AG08396 (cell line): ENCODE measurements at places on chromosomes 13 and 19.

DNA sequence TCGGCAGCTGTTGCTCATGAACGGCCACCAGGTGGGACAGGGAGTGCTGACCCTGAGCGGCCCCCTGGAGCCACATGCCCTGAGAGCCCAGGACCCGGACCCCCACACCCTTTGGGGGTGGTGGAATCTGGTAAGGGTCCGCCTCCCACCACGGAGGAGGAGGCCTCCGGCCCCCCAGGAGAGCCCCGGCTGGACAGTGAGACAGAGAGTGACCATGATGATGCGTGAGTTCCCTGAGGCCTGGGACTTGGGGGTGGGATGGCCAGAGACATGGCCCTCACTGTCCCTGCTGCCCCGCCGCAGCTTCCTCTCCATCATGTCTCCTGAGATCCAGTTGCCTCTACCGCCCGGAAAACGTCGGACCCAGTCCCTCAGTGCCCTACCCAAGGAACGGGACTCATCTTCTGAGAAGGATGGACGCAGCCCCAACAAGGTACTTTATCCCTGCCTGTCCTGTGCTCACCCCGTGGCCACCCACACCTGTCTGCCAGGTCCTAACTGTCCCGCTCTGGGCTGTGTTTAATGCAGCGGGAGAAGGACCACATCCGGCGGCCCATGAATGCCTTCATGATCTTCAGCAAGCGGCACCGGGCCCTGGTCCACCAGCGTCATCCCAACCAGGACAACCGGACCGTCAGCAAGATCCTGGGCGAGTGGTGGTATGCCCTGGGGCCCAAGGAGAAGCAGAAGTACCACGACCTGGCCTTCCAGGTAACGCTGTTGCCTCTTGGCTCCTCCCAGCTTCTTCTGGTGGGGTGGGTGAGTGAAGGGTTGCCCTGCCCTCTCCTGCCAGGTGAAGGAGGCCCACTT is 14.7 kb upstream of the PRR19 start:
- DNase-seq = no peak

- no peak for DNase-seq
Measured at GRCh38 chr19:31538879-31539278, 189.6 kb upstream of the TSHZ3 start.

- no peak for DNase-seq
Measured at GRCh38 chr13:82713687-82714405, 1168.4 kb downstream of the SLITRK1 start.

GRCh38 chr19:33282036-33282671 is 20.2 kb downstream of the CEBPA start:
- no peak for DNase-seq

DNA sequence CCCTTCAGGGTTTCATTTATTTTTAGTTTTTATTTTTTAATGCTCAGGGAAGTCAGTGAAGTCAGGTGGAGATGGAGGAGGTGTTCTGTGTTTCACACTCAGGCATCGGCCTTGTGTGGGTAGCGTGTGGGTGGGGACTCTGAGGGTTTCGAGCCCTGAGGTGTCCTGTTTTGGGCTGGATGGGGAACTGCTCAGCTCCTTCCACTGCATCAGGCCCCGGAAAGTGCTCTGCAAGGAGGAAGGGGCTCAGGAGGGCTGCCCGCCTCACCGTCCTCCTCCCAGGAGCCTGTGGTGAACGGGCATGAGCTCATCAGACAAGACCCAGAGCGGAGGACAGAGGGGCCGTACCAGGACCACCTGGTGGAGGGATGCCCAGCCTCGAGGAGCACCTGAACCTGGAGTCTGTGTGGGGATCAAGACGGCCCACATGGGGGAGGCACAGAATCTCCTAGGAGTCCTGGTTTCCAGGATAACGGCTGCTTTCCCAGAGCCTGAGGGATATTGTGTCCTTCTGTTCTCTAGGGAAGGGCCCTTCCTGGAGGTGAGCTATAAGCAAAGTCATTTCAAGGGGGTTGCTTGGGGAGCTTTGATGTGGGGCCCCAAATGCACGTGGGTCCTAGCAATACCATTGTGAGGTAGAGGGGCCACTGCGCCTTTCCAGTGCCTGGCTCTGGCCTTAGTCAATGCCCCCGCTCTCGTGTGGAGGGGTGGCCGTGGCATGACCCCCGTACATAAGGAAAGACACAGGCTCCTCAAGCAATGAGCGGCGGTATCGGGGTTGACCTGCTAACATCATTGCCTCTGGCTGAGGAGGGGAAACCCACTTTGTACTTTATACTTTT is 13.5 kb upstream of the GAS6 start:
- DNase-seq = no peak

GRCh38 chr13:23828866-23829265 is 60.3 kb downstream of the MIPEP start:
- DNase-seq = peak; percentile 17

- DNase-seq = no peak
Measured at GRCh38 chr13:112842931-112843391, 126.1 kb upstream of the MCF2L start.

- no peak for DNase-seq
Measured at GRCh38 chr19:45883881-45884681, 1.9 kb downstream of the IRF2BP1 start.

DNA sequence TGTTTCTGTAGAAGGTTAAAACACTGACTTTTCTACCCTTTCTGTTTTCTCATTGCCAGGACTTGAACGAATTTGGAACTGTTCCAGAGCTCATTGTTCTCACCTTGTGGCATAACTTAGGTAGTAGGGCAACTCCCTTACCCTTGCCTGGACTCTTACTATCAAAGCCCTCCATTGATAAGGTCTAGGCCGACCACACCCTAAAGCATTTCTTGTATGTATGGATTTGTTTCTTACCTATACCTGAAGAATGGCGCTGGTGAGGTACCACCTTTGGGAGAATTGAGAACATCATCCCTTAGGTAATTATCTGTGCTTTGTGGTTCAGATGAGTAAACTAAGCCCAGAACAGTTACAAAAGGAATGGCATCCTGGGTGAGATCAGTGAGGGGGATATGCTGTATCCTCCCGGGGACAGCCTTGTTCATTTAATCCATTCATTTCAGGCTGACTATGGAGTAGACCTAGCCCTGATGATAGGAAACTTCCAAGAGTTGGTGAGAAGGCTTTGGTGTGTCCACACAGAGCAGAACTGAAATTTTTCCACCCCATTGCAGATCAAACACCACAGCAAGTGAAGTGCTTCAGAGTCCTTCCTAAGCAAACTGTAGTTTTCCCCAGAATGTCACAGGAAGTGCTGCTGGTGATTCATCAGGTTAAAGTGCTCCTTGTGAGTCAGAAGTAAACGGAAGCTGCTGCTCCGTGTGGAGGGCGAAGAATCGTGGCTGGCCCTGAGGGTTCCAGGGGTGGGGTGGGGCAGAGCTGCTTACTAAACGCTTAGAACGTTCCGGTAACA is 113.0 kb downstream of the TEX26 start:
- peak; percentile 84 for DNase-seq

DNA sequence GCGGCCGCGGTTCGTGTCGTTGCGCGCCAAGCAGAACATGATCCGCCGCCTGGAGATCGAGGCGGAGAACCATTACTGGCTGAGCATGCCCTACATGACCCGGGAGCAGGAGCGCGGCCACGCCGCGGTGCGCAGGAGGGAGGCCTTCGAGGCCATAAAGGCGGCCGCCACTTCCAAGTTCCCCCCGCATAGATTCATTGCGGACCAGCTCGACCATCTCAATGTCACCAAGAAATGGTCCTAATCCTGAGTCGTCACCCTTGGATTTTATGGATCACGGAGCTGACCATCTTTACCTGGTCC is 475 bp downstream of the MRPL57 start:
- no peak for DNase-seq

GRCh38 chr13:111491021-111491420 is 170.6 kb downstream of the TEX29 start:
- DNase-seq = no peak

- DNase-seq = no peak
Measured at GRCh38 chr13:110115591-110115990, 191.4 kb downstream of the COL4A1 start.

- no peak for DNase-seq
Measured at GRCh38 chr19:6556480-6557195, 25.8 kb downstream of the TNFSF9 start.

DNA sequence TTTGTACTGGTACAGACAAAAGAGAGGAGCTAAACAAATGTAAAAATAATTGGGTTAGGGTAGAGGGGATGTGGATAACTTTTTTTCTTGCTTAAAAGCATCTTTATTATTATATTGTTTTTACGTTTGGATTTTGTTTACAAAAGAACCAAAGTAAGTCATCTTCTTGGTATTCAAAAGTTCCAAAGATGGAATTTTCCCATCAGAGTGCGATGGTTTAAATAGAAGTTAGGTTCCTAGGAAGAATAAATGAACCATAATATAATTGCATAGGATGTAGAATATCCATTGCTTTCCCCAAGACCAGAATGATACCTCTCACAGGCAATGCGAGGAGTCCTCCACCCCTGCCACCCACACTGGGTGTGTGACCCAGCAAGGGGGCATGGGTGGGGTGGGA is 99.4 kb upstream of the RNF113B start:
- DNase-seq = no peak

DNA sequence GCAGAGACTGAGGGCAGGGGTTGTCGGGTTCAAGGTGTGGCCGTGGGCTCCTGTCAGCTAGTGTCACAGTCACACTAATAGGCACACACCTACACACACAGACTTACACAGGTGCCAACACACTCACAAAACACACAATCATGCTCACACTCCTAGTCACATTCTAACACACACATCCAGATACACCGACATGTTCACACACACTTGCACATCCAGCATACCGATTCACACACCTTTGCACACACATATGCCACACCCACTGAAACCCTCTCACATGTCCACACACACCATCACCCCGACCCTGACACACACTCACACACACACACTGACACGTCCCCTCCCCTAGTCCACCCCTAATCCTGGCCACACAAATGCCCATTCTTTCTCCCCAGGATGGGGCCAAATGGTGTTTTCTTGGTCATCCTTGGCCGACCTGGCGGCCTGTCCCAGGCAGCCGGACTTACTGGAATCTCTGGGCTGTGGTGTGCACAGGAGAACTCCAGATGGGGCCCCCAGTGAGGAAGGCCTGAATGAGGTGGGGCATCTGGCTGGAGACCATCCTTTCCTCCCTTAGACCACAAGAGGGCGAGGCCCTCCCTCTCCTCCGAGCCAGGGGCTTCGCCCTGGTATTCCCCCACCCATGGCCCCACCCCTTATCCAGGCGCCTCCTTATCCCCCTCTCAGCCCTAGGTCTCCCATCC is 19.1 kb upstream of the PNMA8B start:
- DNase-seq = no peak

GRCh38 chr13:27405546-27406134 is 18.8 kb upstream of the GTF3A start:
- DNase-seq = no peak

DNA sequence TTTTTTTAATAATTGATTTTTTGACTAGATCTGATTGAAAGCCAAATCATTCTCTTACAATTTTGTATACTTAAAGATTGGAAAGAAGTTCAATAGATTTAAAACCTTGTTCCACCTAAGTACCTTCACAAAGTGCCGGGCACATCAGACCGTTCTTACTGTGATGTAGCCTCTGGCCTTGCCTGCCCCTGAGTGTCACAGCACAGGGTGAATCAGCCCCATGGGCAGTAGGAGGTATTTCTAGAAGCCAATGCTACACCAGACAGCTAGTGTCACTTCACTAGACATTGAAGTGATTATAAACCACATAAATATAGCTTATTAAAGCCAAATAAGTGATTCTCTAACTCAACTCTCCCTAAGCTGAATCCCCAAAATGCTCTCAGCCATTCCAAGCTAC is 131.3 kb downstream of the LACC1 start:
- no peak for DNase-seq

- DNase-seq = no peak
Measured at GRCh38 chr19:44590245-44591059, 22.9 kb upstream of the IGSF23 start.

DNA sequence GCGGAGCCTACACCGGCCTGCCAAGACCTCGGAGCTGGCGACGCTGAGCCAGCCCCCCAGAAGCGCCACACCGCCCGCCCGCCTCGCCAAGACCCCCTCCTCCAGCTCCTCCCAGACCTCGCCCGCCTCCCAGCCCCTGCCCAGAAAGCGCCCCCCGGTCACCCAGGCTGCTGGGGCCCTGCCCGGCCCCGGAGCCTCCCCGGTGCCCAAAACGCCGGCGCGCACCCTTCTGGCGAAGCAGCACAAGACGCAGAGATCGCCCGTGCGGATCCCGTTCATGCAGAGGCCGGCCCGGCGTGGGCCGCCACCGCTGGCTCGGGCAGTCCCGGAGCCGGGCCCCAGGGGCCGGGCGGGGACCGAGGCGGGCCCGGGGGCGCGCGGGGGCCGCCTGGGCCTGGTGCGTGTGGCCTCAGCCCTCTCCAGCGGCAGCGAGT is 10.2 kb downstream of the C19orf25 start:
- peak; percentile 71 for DNase-seq

DNA sequence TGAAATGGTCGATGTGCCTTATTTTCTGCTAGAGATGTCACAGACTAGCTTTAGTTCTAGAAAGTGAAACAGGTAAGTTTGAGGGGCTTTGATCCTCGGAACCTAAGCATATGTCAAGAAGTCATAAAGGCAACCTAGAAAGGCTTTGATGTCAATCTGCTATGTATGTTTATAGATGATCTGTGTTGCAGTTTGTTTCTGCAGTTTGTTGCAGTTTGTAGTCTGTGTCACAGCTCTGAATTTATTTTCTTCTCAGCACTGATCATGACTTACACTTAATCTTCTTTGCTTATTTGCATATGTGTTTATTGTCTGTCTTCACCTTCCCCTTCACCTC is 5.9 kb downstream of the LSM14A start:
- DNase-seq = no peak

DNA sequence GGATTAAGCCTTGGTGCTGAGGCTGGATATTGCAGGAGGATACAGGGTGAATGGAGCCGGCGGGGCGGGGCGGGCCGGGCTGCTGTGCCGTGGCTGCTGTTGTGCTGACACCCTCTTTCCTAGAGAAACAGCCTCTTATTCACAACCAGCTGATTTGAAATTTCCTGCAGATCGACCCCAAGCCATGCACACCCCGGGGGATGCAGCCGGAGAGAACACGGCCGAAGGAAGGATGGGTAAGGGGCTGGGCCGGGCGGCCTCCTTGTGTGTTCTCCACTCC is 11.1 kb downstream of the DAZAP1 start:
- no peak for DNase-seq

DNA sequence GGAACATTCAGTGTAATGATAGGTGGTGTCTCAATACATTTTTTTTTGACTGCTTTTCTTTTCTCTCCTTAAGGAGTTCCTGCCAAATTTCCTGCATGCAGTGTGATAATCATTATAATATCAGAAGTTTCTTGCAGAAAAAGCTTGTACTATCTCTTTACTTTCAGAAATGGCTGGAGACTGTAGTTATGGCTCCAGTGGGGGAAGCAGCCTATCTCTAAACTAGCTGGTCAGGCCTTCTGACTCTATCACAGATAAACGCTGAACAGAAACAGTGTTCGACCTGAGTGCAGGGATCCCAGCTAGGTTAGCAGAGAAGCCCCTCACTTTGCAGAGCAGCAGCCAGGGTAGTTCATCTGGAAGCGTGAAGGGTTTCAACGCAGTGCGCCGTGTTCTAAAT is 1.9 kb downstream of the CCNE1 start:
- DNase-seq = no peak
